Renal pelvis (tissue), 12 donors: ENCODE measurements at places on chromosomes 5 and 9. TPM values are rescaled to one million over a fixed set of nuclear protein-coding genes. Genes with fewer than 3 reads are reported as not detected.

GRCh38 chr5:88745093-88745696, 137.8 kb downstream of the MEF2C start:
- no peak for DNase-seq

GRCh38 chr5:158268286-158268685, 409.3 kb upstream of the CLINT1 start:
- DNase-seq, result no peak

DNA sequence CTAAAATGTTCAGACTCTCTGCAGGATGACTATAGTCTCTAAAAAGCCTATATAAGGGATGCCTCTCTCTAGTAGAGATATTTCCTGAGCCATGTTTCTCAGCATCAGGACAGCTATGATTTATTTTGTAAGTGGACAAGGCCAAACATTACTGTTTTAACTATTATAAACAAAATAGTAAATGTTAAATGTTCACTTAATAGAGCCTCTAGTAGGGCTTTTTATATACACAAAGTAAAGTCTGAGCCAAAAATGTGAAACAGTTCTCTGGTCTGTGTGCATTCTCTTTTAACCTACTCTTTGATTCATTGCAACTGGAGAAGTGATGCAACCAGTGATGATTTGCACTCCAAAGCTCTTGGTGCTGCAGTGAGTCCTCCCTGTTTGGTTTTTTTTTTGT, 220.5 kb downstream of the GDNF start:
- DNase-seq, result no peak

DNA sequence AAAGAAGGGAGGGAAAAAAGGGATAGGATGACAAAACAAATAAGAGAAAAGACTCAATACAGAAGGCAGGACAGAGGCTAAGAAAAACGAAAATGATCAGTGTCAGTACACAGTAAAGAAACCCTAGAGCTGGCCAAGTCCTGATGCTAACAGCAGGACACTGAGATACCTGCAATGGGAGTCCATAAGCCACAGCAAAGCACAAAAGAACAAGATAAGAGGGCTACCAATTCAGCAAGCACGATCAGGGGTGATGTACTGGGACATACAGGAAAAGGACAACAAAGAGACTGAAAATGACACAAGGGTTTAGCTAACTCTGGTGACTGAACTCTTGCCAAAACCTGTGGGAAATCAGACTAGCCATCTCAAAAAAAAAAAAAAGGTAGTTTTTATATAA, 1072.6 kb upstream of the COX7C start:
- DNase-seq, result no peak

DNA sequence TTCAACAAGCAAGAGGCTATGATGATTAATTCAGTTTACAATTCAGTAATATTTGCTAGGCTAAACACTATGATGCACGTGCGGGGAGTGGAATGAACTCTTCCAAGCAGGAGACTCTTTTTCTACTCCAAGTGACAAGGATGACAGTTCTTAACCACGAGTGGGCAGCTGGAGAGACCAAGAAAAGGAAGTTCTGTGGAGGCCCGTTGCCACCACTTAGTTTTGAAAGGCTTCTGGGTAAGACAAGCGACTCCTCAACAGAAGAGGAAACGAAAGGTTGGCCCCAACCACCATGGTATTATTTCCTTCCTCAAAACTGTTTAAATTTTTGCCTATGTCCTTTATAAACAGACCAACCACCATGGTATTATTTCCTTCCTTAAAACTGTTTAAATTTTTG, 2.8 kb downstream of the DCAF12 start:
- no peak for DNase-seq

DNA sequence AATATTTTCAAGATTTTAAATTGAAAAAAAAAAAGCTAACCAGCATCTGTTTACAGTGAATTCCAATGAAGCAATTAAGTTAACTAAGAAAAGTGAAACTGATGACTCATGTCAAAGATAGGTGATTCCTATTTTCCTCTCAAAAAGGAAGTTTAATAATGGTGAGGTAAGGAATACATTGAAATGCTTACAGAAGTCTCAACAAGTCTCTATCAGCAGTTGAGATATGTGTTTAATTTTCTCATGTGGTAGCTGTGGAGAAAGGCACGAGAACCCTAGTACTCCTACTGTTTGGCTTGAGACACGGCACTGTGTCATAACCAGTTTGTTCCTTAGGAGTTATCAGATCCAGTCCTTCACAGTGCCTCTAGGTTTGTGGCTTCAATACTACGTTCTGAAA, 114.5 kb downstream of the SLC25A46 start:
- DNase-seq, result no peak

GRCh38 chr5:64759960-64760660, 8.4 kb downstream of the SREK1IP1 start:
- no peak for DNase-seq

DNA sequence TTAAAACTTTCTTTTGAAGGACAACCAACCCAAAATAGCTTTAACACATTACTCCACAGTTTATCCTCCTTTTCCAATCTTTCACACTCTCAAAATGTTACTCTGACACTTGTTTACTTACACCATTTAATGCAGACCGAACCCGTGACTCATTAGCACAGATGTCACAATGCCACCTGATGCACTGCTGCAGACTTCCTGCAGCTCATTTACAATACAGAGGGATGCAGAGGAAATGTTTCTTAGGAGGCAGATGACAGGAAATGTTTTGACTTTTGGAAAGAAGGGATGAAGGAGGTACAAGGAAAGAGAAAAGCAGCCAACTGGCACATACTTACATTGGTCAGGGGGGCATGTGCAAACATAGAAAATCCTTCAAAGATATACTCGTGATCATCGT, 39.0 kb downstream of the DROSHA start:
- DNase-seq, result no peak

- DNase-seq, result no peak
Measured at GRCh38 chr5:4987431-4987830, 152.7 kb upstream of the ADAMTS16 start.

The HDAC3 gene
- 118 TPM for polyA plus RNA-seq

The IFNK gene
- not detected for polyA plus RNA-seq

The CSF1R gene
- polyA plus RNA-seq, result 18.5 TPM

The FOXD4L3 gene
- polyA plus RNA-seq, result not detected
